ENCODE measurements at places on chromosomes 12 and 14.

GRCh38 chr14:37172936-37173614, 669 bp upstream of the SLC25A21 start:
- no peak for DNase-seq

DNA sequence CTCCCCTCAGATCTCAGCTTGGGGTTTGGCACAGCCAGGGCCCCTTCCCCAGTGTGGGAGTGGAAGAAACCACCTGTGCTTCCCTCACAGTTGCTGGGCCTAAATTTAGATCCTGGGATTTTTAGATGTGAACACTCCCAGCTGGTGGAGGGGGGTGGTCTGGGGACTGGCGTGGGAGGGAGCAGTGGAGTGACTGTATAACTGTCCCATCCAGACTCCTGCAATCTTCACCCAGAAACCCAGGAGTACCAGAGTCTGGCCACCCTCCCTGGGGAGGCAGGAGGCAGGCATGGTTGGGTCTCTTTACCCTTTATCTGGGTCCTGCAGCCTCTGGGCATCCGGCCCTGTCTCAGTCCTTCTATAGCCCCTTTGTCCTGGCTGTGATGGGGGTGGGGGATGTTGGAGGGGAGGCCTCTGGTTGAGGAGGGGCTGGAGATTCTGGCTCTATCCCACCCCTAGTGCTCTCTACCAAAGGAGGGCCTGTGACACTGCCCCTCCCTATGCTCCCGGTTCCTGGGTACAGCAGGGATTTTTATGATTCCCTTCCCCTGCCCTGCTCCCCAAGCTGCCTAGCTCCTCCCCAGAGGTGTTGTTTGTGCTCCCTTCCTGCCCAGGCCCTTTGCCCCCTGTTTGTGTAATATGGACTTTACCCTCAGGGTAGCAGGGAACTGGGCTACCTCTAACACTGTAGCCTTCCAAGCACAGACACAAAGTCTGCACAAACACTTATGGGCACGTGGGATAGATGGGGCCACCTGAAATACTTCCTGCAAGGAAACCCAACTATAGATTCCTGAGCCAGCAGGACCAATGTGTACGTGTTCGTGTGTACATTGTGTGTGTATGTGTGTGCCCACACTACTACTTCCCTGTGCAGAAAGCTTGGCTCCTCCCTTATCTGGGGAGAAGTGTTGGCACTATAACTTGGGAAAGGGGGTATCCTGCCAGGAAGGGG, 1.7 kb downstream of the ERBB3 start:
- no peak for DNase-seq

DNA sequence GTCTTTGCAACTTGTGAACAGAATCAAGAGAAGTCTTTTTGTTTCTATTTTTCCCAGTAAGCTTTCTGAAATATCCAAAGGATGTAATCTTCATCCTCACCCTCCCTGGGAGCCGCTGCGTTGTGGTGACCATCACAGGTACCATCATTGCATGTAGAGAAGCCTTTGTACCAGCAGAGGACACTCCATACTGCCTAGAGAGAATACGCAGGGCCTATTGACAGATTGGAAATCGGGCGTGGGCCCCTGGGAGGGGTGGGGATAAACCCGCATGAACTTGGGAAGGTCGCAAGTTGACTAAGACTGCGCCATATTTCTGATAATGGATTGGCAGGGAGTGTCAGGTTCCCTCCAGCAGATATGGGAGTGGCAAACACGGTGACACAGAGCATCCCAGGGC, 12.7 kb downstream of the KRT1 start:
- no peak for DNase-seq

DNA sequence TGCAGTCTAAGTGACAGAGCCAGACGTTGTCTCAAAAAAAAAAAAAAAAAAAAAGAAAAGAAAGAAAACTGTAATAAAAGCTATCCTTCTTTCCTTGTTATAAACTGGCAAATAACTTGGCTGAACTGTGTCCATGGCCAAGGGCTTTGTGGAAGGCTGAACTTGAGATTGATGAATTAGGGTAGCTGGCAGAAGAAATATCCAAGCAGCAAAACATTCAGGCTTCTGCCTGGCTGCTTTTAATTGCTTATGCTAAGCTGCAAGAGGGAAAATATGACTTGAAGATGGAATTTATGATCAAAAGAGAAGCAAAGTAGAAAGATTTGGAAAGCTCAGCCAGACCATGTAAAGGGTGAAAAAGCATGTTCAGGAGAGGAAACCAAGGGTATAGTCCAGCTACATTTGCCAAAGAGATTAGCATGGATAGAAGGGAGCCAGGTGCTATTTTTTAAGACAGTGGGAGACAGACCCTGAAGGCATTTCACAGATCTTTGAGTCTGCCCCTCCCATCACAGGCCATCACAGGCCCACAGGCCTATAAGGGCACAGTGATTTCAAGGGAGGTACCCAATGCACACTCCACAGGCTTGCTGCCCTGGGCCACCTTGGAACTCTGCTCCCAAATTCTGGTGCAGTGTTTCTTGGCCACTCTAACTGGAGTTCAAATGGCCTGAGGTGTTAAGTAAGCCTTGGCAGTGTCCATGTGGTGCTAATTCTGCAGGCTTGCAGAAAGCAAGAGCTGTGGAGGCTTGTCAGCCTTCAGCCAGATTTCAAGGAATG, 226.0 kb downstream of the AEBP2 start:
- no peak for DNase-seq

DNA sequence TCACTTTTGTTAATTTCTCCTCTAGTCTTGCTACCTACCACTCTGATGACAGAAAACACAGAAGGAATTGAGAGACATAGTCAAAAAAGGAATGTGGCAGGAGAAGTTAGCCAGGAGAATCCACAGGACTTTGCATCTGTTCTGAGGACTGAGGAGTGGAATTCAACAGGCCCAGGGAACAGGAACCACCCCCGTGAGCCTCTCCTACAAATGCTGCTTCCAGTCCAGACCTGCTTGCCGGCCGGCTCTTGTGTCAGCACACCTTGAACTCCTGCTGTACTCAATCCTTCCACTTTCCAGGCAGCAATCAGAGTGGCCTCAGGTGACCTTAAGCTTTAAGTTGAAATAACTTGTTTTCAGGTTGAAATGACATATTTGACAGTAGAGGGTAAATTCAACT, 903.1 kb downstream of the BCL11B start:
- no peak for DNase-seq

DNA sequence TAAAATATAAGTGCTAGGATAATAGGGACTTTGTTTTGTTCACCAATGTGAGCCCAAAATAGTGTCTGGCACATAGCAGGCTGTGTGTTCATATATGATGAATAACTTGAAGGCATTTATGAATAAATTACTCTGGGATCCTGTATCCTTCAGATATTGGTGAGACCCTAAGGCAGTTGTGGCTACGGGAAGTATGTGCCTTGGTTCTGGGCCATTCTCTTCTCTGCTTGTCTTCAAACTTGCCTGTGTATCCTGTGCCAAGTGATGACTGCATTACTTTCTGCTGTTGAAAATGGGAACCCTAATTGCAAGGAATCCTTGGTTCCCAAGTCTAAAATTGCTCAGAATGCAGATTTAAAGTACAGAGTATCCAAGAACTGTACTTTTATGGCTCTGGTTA, 67.6 kb upstream of the KTN1 start:
- DNase-seq = no peak

- DNase-seq = no peak
These were observed 19.4 kb upstream of the P2RX4 start for GRCh38 chr12:121190523-121191031.

- DNase-seq = no peak
These were observed 47.8 kb upstream of the MED13L start for GRCh38 chr12:116325336-116325664.

- peak; percentile 85 for DNase-seq
These were observed 217.4 kb downstream of the CRADD start for GRCh38 chr12:93894391-93895088.
